Activated CD4-positive, alpha-beta T cell treated with anti-CD3 and anti-CD28 coated beads for 36 hours (primary cell): ENCODE measurements at places on chromosomes 3 and 15.

DNA sequence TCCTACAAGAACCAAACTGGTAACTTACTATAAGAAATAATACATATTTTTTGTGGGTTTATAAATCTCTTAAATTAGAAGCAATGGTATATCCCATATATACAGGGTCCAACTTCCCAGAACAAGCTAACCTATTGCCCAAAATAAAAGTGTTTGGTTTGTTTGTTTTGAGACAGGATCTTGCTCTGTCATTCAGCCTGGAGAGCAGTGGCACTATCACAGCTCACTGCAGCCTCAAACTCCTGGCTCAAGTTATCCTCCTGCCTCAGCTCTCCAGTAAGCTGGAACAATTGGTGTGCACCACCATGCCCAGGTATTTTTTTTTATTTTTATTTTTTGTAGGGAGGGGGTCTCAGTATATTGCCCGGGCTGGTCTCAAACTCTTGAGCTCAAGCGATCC is 135.4 kb downstream of the TFDP2 start:
- DNase-seq, result no peak

- DNase-seq, result no peak
Observed at GRCh38 chr3:33231756-33232465, 13.3 kb upstream of the SUSD5 start.

DNA sequence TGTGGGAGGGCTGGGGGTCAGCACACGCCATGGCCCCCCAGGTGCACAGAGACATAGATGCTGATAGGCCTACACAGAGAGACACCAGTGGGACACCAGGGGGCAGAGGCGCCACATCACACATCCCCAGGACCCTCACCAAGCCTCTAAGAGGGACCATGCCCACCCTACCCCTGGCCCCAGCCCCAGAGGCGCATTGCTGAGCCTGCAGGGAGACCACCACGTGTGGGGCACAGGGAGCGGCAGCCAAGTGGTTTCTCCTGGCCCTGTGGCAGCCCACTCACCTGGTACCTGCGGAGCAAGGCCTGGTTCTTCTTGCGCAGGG is 1.2 kb downstream of the CCDC9B start:
- DNase-seq, result no peak

DNA sequence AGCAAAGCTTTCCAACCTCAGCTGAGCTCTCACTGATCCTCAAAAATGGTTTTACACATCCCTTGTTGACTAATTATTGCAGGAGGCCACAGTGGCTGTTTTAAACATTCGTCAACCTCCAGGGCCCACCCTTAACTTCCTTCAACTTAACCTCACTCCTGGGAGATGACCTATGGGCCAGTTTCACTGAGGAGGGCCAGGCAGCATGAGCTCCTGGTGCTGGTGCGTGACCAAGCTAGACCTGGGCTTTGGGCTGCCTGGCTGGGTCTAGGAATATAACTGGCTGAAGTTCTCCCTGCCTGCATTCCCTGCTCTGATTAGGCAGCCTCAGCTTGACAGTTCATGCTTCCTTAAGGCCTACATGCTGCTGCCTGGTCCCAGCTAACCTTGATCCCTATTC is 273.7 kb upstream of the ATP11B start:
- no peak for DNase-seq

GRCh38 chr15:64530472-64530871 is 70.1 kb downstream of the ZNF609 start:
- DNase-seq, result no peak

DNA sequence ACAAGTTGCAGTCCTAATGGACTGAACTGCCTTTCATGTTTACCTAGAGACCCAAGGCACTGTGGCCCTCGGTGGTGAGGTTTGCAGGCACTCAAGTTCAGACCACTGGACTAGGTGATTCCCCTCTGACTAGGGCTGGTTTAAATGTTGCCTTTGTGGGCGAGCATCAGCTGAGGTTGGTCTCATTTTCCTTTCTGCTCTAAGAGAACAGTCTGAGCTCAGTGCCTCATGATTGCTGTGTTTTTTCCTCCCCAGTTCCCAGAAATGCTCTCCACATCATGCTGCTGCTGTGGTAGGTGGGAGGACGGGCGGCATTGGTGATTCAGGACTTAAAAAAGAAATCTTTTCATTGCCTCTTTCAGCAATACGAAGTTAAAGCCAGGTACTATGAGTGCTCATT is 237.2 kb downstream of the MBNL1 start:
- peak; percentile 62 for DNase-seq

DNA sequence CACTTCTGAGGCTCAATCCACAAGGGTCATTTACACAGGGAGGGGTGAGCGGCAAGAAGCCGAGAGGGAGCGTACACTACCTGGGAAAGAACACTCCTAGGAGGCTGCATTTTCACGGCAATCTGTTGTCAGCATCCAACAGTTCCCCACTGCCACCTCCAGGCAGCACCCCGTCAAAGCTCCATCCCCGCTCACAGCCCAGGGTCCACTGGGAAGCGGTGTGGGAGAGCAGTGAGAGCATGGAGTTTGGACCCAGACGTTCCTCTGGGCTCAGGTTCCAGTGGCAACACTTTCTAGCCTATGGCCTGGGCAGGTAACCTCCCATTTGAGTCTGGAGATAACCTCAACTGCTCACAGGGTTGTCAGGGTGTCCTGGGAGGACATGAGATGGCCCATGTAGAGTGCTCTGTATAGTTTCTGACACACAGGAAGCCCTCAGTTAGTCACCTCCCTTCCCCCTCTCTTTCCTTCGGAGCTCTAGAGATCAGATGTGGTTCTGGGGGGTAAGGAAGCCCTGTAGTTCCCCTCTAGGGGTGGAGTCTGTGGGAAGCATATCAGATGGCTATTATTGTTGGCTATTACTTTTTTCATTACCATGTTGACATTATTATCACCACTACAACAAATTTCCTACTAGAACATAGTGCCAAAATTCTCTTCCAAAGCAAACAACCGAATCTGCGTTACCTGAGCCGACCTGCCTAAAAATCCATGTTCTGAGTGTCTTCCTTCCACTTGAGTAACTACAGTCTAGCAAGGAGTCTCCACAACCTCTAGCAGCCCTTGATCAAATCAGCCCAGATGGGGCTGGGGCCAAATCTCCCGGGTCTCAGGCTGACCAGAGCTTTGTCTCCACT is 29.1 kb downstream of the RUVBL1 start:
- no peak for DNase-seq

- DNase-seq, result no peak
Observed at GRCh38 chr3:38002291-38002876, 11.8 kb downstream of the VILL start.

DNA sequence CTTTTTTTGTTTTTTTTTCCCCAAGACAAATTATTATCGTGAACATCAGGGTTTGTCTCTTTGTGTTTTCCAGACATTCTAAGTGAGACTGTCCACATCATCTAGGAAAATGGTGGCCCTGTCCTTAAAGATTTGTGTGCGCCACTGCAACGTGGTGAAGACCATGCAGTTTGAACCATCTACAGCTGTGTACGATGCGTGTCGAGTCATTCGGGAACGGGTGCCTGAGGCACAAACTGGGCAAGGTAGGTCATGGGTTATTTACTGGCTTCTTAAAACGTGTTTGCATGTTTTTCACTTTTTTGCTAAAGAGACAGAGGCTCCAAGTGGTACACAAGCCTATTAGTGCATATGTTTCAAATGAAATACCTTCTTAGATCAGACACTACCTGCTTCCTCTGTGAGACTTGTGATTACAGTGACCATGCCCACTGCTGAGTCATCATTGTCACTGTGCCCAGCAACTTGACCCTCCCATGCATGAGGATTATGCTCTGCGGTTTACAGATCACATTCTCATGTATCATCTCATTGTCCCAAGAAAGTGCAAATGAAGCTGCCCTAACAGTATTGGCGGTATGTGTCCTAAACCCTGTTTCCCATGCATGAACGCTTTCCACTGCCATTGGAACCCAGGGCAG is 395.2 kb upstream of the TPM1 start:
- DNase-seq, result no peak

- DNase-seq, result no peak
Observed at GRCh38 chr3:153974614-153975013, 146.6 kb upstream of the ARHGEF26 start.

DNA sequence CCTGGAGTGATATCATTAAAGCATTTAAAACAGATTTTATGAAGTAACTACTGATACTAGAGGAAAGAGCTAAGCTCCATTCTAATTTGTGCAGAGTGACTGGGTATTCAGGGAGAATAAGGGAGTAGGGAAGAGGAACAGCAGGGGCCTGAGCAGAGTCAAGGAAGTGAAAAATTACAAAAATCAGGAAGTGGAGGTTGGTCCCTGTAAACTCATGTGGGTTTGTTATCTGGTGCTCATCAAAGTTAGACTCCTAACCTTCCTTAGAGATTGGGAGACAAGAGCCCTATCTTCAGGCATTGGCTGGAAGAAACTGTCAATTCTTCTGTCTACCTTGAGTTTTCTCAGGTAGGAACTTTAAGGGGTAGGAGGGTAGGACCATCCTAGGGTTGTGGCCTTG is 82.5 kb downstream of the NEK11 start:
- no peak for DNase-seq

- DNase-seq, result no peak
Observed at GRCh38 chr3:190019844-190020243, 100.9 kb downstream of the P3H2 start.

- DNase-seq, result no peak
Observed at GRCh38 chr15:52118969-52119749, 6.6 kb upstream of the BCL2L10 start.

DNA sequence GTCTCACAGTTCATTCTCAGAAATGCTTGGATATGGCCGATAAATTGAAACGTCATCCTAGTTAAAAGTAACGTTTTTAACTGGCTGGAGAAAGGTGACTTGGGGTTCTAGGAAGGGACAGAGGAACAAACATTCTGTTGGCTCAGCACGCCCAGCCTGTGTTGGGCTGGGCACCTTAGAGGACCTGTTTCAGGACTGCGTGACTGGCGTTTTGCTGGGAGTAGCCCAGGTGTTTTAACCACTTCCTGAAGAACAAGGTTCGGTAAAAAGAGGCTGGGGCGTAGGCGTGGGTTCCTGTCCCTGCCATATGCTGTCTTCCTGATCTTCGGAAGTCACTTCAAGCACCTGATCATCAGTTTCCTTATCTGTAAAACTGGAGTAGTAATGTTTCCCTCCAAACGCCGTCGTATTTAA is 1.1 kb upstream of the TLNRD1 start:
- DNase-seq, result peak; percentile 77

DNA sequence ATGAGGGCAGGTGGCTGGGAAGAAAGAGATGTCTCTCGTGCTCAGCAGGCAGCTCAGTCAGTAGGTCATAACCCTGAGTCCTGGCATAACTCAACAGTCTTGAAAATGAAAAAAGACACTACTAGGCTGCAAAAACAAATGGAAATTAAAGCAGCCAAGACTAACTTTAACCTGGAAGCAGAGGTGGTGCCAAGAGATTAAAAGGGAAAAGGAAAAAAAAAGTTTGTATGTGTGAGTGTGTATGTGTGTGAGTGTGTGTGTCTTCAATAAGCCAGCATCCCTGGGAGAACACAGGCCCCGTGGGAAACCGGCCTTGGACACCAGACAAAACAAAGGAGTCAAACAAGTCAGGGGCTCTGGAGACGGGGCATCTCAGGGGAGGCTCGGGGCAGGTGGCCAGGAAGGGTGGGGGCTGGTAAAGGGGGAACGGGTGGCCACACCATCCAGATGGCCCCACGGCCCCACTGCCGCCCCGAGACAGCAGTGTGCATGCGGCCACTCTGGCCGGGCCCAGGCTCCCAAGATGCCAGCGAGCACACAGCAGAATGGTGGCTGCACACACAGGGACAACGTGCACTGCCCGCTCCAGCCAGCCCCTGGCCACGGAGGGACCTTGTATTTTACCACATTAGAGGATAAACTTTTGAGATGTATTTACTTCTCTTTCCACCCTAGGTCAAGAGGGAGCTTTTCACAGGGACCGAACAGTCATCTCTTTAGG is 23.8 kb downstream of the CYFIP1 start:
- DNase-seq, result no peak

GRCh38 chr3:18766974-18767373 is 341.8 kb upstream of the SATB1 start:
- no peak for DNase-seq

GRCh38 chr3:197038679-197039462 is 9.3 kb upstream of the MELTF start:
- no peak for DNase-seq

DNA sequence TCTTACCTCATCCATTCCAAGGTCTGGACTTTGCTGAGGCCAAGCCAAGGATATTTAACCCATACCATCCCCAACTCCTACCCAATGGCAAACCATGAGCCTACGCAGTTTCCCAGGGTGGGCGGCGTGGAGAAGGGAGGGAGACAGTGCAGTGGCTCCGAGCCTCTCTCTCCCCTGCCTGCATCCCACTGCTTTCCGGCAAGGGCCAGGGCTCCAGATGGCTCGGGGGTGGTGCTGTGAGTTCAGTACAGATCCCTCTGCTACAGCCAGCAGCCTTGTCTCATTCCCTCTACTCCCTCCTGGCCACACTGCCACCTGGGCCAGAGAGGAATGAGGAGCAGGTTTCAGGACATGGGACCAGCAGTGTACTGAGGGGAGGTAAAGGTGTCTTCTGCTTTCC is 44.3 kb upstream of the APEH start:
- DNase-seq, result no peak

DNA sequence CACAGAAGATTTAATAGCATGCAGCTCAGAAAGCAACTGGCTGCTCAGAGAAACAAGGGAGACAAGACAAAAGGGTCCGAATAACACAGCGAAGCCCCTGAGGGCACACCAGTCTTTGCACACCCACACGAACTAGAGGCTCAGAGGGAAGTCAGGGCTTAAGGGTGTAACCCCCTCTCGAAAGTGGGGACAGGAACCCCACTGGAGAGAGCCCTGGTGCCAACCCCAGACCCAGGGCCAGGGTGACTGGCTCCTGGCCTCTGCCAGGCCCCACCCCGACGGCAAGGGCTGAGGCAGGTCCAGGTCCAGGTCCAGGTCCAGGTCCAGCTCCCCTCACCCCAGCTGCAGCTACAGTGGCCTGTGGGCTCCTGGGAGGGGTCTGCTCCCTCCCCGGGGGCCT is 10.5 kb upstream of the PRR23E start:
- no peak for DNase-seq

DNA sequence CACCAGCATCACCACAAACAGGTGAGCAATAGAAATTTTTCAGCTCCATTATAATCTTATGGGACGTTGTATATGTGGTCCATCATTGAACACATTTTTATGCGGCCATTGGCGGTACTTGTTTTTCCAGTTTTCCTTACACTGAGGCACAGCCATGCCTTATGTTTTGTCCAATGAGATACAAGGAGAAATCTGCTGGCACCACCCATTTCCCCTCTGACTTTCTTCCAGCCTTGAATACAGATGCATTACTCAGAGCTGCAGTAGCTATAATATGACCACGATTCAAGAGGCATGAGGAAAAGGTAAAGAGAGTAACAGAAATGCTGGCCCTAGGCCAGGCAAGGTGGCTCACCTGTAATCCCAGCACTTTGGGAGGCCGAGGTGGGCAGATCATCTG is 9.0 kb upstream of the PIK3R4 start:
- no peak for DNase-seq

- no peak for DNase-seq
Observed at GRCh38 chr15:25596644-25597562, 158.1 kb upstream of the UBE3A start.

- DNase-seq, result no peak
Observed at GRCh38 chr3:168824107-168824506, 728.4 kb upstream of the GOLIM4 start.

- DNase-seq, result no peak
Observed at GRCh38 chr15:67832897-67833709, 6.7 kb downstream of the RNU6-1 start.
